ENCODE measurements at places on chromosomes 7 and 10. TPM values are rescaled to one million over a fixed set of nuclear protein-coding genes. Genes with fewer than 3 reads are reported as not detected.

Gene GPR26
- not detected for total RNA-seq

Gene SPDYE18
- total RNA-seq, result 1.8 TPM

Gene OAT
- total RNA-seq, result 16.9 TPM

Gene C10orf105
- not detected for total RNA-seq

GRCh38 chr7:106957766-106958165 is 86.7 kb upstream of the PRKAR2B start:
- DNase-seq, result no peak

DNA sequence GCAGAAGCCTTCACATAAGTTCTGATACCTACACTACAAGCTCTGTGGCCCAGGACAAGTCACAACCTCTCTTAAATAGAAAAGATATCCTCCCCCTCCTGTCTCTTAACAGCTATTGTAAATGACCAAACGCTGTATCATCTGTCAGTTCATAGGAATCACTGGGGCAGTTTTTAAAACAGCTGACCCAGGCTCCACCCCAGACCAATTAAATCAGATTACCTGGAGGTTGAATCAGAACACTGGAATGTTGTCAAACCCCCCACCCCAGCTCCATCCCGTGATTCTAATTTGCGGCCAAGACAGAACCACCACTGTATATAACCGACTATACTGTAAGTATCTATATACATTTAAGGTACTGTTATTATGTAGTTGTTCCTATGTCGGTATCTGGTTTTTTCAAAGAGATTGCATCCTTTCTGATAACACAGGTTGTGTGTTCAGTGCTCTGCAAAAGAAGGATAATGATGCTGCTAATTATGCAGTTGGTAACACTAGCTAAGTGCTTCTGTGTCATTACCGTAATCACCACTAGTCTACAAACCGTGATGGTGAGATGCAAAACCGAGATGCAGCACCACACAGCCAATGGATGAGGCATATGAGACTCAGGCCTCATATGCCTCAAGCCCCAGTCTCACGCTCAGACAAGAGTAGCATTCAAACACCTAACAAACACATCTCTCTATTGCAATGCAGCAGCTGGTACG is 47.4 kb downstream of the TNS3 start:
- DNase-seq, result no peak

Gene SMURF1
- 27.1 TPM for total RNA-seq

DNA sequence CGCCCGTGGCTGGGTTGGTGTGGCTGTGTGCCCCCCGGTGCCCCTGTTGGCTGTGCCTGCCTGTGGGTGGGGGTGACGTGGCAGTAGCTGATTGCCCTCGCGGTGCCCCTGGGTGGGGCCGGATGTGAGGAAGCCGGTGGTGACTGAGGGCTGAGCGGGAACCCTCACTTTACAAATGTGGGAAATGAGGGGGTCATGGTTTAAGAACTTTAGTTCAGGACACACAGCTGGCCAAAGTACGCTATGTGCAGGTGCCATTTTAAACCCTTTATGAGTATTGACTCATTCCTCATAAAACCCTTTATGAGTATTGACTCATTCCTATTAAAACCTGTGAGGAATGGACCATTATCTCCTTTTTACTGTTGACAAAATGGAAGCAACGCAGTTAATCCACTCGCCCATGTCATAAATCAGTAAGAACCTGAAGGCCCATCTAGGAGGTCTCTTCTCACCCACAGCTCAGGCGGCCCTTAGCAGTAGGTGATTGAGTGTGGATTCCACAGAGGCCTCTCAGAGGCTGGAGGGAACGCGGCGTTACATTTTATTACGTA is 290.1 kb upstream of the COBL start:
- DNase-seq, result no peak

DNA sequence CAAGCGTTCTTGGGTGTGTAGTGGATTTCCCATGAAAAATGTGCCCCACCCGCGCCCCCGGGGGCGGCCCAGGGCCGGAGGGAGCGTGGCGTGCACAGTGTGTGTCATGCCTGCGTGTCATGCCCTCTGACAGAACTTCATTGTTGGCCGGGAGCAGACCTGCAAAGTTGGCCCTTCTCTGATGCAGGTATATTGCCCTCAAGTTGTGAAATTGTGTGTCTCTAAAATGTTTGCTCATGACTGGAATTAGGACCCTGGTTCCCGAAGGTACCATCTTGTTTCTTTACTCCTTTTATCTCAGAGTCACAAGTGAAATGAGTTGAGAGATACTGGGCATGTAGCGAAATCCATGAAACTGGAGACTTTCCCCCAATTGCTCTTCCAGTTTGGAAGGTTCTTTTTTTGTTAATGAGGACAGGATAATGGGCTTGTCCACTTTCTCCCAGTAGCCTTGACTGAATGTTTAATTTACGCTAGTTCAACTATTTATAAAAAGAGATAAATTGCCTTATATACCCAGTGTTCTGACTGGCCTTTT is 26.2 kb downstream of the ADK start:
- DNase-seq, result no peak

Gene PPP1R9A
- total RNA-seq, result 4.8 TPM

Gene PRKCQ
- 0.15 TPM for total RNA-seq

DNA sequence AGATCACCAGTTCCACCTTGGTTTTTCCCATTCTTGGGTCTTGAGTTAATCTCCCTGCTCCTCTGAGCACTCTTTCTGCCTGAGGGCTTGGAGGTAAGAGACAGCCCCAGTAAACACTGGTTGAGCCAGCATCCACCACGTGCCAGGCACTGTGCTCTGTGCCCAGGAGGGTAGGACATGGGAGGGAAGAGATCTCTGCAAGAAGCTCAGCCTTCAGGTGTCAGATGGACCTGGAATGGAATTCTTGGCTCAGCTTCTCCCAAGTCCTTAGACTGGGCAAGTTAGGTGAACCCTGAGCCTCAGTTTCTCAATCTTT is 2.5 kb downstream of the ZYX start:
- DNase-seq, result no peak

Gene CALML3
- total RNA-seq, result not detected

GRCh38 chr7:151508991-151509390 is 10.7 kb downstream of the RHEB start:
- DNase-seq, result no peak

- no peak for DNase-seq
Observed at GRCh38 chr10:125009661-125010161, 67.8 kb downstream of the ZRANB1 start.

- no peak for DNase-seq
Observed at GRCh38 chr7:159119851-159120539, 24.7 kb downstream of the VIPR2 start.

Gene POU6F2
- total RNA-seq, result 0.53 TPM

DNA sequence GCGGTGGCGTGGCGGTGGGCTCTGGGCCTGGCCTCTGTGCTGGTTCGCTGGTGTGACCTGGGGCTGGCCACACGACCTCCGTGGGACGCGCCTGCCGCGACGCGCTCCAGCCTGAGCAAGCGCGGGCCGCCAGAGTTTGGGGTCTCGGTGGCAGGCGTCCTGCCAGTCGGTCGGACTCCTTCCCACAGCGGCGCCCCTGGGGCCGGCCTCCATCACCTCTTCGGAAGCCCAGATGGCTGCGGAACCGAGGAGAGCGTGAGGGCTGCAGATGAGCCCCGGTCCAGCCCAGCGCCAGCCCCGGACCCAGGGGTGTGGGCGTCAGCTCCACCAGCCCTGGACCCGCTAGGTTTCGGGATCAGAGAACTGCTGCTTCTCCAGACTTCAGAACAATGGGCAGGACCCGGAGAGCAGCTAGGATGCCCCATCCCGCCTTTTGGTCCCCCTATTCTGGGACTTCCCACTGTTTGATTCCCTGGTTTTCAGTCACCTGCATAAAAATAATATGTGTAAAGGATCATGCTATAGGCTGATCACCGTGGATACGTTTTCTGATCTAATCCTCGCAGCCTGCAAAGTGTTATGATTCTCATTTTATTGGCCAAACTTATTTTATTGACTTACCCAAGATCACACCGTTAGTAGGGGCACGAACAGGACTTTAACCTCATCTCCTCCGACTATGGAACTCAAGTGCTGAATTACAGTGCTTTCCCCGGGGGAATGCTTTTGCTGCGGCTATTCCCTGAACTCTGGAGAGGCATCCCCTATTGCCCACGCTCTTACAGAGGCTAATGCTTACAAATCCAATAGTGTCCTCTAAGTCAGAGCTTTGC is 2.8 kb downstream of the CYP26C1 start:
- no peak for DNase-seq

- peak; percentile 76 for DNase-seq
Observed at GRCh38 chr10:96292971-96293920, 11.0 kb upstream of the DNTT start.

DNA sequence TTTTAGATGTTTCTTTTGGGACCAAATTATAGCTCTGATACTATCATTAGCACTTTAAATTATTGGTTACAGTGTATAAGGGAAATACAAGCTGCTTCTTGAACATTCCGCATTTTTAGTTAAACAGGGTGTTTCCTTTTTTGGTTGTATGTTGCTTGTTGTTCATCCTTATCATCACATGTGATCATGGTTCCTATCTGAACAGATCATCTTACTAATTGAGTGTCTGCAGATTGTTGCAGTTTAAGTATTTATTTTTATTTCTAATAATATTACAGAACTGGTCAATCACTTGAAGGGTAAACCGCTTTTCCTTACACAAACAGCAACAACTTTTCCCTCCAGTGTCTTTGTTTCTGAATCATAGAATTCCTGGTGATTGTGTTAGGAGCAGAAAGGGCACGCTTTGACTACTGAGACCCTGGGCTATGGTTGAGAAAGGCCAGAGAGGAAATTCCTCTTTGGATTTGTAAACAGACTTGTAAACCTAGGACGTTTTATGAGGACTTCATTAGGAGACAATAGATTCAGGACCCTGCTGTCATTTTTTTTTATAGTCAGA is 37.2 kb downstream of the CHN2 start:
- DNase-seq, result no peak

DNA sequence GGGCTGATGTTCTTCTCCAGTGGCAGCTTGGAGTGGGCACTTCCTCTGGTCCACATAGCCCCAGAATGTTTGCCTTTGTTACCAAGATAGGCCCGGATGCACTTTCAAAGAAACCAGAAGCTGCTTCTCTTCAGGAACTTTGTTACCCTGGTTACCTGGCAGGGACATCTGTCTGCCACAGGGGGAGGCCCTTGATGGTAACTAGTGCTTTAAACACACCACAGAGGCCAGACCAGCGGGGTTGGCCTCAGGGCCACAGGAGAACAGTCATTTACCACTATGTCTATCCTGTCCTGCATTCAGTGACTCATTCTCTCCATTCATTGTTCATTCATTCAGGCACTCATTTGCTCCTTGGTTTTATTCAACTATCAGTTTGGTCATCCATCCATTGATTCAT is 11.9 kb upstream of the PLEKHA1 start:
- no peak for DNase-seq

DNA sequence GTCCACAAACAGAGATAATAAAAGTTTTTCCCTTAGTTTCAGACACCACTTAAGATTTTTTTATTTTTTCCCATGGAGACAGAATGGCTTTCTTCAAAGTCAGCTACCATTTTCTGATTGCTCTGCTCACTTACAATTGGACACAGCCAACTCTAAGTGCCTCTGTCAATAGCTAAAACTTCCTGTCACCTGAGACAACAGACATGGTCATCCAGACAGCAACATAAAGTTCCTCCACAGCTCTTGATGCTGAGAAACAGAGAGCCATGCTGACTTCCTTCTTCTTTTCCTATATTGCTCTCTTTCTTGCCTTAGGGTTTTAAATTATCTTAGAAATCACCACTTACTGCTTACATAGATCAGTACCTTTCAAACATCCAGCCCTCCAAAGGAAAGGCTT is 12.0 kb downstream of the ZNF800 start:
- DNase-seq, result peak; percentile 20

- DNase-seq, result no peak
Observed at GRCh38 chr10:117367718-117368117, 7.5 kb downstream of the PDZD8 start.

GRCh38 chr10:119120413-119120867 is 16.5 kb downstream of the DENND10 start:
- DNase-seq, result no peak

DNA sequence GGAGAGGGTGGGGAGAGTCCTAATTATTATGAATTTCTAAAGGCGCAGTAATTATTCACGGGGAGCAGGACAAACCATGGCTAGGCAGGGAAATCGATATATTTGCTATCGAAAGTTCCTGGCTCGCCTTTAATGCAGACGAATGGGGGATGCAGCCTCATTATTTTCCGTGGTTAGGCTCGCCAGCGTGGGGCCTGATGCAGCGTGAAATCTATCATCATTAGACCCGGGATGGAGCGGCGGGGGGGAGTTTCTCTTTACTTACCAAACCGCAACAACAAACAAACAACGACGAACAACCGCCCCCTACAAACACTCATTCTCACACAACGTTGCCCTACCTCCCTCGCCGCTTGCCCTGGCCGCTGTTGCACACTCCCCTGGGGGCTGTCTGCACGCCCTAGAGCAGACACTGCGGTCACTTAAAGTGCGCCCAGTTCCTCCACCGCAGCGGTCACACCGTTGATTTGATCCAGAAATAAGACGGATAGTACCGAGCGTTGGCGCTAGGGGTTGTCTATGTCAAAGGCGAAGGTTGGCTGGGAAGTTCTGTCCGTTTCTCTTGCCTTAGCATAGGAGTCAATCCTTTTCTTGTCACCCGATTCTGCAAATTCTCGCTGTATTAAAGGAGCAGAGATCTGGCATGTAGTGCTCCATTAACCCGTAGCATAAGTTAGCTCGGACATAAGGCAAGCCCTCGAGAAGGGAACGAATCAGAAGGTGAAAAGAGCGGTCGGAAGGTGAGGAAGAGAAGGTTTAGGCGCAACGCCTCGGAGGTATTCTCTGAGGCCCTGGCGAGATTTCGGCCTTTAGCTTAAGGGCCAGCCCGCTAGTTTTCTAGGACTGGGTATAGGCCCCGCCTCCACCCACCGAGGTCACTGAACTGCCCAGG is 10.4 kb downstream of the NXPH1 start:
- peak; percentile 7 for DNase-seq

Gene ANKRD7
- total RNA-seq, result 0.61 TPM

Gene TSC22D4
- total RNA-seq, result 95.0 TPM

DNA sequence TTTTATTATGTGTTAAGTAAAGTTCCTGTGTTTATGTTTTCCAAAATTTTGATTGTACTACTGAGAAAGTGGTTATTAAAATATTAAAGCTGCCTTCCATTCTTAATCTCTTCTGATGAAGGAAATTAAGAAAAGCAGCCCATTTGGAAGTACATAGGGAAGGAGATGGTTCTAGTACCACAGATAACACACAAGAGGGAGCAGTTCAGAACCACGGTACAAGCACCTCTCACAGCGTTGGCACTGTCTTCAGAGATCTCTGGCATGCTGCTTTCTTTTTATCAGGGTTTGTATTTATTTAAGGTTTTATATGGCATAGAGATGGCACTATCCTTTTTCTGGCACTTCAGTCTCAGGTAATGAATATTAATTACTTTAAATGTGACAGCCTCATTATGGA is 111.6 kb downstream of the PHTF2 start:
- DNase-seq, result no peak

DNA sequence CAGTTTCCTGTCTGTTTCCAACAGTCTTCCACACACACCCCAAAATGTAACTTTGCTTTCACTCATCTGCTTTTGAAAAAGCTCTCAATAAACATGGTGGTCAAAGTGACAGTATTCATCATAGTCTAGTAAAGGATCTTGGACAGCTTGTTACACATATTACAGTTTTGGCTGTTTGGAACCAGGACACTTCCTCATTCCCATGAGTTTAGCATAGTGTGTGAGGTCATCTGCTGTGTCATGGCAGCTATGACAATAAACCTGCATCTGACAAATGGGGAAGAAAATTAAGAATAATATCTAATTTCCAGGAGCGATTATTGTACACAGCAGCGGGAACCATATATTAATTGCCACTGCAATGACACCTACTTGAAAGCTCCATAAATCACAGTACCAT is 184.3 kb upstream of the SLC26A5 start:
- no peak for DNase-seq

All from B cell (primary cell).